Stimulated activated CD8-positive, alpha-beta memory T cell treated with anti-CD3 and anti-CD28 coated beads, Interleukin-4, amount 100 ng/mL, for 1 hour (primary cell): ENCODE measurements at places on chromosomes 4 and X.

DNA sequence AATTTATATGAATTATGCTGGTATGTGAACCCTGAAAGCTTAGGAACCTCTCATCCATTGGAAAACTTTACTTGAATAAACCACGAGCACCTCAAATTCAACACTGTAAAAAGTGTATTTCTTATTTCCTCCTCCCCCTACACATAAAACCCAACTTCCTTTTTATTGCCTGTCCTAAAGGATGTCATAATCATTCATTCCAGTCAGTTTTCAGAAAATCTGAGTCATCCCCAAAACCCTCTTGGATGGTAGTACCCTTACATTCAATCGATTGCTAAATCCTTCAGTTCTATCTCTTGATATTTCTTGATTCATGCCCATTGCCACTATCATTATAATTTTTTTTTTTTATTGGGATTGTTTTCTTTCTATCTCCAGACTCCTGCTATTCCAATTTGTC lies 91.1 kb upstream of the ATP8A1 start:
- DNase-seq: no peak

- no peak for DNase-seq
Observed at GRCh38 chrX:20300822-20301221, 34.1 kb upstream of the RPS6KA3 start.

- DNase-seq: no peak
Observed at GRCh38 chr4:1251773-1252066, 2.8 kb upstream of the CTBP1 start.

- no peak for DNase-seq
Observed at GRCh38 chr4:138646383-138646782, 369.2 kb upstream of the NOCT start.

DNA sequence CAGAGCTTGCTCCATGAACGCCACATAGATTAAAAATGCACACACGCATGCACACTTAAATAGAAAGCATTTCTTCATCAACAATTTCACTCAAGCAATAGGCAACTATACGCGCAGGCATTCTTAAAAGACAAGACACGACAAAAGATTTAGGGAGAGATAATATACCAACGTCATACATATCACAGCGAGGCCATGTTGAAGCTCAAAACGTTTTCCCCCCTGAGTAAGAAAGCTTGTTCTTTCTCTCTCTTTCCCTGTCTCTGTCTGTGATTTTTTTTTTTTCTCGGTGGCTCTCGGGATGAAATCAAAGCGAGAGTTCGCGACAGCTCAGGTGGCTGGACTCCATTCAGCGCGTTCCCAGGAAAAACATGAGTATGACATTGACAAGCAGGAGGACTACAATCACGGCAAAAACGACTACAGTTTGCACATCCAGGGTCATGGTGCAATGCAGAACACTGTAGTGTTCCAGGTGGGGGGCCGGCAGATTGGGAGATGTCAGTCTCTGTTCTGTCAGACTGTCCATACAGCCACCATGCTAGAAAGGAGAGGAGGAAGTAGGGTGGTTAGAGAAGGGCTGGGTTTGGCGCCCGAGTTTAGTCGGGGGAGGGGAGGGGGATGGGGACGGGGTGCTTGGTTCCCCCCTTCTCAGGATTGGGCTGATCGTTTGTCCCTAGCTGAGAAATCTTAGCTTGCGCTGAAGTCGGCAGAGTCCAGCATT lies 30.7 kb downstream of the ARHGEF9 start:
- DNase-seq: no peak

DNA sequence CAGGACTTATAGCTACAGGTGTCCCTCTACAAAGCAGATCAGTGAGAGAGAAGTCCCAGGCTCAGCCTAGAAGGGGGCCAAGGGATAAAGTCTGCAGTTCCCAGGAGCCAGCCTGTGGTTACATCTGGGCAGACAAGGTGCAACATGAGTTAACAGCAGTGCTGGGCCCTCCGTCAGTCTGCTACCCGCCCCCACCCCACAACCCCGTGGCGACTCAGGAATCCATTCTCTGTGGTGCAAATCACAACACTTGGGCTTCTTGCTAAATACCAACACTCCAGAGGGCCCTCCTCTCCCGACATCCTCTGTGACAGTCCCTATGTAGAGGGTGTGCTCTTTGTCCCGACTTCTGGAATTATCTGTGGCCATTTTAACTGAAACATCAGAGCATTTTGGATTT lies 13.8 kb downstream of the GPM6B start:
- no peak for DNase-seq

DNA sequence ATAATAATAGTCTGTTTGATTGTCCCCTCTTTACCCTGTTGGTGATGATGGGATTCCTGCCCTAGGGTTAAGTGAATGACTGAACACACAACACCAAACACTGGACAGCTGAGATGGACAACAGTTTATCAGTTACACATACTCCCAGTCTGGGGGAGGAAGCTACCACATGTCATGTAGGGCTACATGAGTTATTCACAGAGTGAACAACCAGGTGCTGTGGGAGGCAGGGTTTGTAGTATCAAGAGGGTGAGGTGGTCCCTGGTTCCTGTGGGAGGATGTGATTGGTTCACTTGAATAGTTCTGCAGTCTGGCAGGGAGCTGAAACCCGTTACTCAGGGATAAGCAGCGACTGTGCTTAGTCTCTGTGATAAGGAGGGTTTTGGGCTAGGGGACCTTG lies 88.8 kb upstream of the AP1S2 start:
- DNase-seq: no peak

GRCh38 chr4:36235306-36235705 lies 9.0 kb downstream of the ARAP2 start:
- no peak for DNase-seq

GRCh38 chr4:82629238-82630000 lies 67.6 kb upstream of the TMEM150C start:
- no peak for DNase-seq

DNA sequence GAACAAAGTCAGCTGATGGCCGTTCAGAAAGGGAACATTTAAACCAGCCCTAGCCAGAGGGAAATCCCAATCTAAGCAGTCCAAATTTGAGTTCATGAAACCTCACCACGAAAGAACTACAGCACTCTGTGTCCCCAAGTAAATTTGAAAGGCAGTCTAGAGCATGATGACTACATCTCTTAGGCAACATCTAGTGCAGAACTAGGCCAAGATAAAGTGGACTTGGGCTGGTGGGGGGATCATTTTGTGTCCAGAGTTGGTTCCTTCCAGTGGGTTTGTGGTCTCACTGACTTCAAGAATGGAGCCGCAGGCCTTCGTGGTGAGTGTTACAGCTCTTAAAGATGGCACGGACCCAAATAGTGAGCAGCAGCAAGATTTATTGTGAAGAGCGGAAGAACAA lies 64.9 kb downstream of the KLHL4 start:
- DNase-seq: no peak

DNA sequence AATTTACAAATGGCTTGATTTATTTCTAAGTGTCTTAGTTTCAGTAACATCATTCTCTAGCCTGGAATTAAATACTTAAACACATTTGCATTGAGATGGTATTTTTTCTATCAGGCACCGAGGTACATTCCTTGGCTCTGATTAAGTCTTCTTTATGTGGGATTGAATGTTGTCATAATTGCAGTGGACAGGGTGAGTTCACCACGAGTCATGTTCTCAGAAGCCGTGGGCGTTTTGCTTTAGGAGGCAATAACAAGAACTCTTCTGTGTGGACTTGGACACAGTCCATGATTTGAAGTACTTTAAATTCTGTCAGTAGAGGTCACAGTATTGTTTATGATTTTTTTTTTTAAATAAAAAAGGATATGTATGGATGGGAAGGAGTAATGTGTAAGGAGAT lies 57.1 kb upstream of the EFHC2 start:
- DNase-seq: no peak

- DNase-seq: no peak
Observed at GRCh38 chrX:12563121-12563520, 228.1 kb upstream of the PRPS2 start.

DNA sequence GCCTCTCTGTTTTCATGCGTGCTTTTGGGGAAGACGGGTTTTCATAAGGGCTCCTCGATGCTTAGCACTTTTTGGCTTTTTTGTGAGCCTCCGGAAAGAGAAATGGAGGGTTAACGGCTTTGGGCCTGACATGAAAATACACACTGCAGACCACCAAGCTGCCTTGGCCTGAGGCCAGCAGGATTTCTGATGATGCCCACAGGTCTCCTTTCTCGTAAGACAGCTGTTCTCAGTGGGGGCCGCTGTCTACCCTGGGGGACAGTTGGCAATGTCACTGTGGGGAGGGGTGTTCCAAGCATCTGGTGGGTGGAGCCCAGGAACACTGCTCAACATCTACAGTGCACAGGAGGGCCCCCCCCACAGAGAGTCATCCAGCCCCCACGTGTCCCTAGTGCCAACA lies 29.4 kb upstream of the CLDN34 start:
- DNase-seq: no peak

DNA sequence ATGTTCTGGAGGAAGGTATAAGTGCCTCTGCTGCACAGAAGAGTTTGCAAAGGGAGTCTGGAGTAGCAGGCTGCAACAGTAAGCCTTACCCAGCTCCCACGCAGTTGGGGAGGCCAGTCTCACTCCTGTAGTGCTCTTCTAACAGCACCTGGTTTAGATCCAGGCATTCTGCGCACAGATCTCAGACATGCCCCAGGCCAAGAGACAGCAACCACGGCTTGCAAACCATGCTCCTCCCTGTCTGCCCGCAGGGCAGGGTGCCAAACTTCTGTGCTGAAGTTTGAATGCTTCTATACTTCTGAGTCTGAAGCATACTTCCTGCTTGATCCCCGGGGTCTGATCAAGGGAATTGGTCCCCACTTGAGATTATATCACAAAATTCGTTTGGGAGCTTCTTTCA lies 106.3 kb downstream of the LINC00632 start:
- no peak for DNase-seq

- no peak for DNase-seq
Observed at GRCh38 chrX:148500423-148501385, at the start of gene AFF2. TSS of gene AFF2 (plus strand) at chrX:148500617. CDS start at chrX:148501098, 481 bp downstream.

DNA sequence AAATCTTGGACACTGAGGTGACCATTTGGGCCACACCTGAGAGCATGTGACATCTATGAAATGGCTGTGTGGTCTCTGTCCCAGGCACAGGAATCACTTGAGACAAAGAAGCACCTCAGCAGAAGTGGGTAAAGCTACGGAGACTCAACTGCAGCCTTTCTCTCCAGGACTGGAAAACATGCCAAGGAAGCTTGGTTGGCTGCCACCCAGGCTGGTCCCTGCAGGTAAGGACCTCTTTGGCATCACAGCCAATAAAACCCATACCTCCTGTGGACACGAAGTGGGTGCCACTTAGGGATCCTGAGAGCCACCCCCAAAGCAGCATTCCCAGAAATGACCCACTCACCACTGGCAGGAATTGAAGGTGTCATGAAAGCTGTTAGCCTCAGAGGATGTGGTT lies 74.6 kb downstream of the LEF1 start:
- no peak for DNase-seq

- DNase-seq: no peak
Observed at GRCh38 chr4:139142980-139143379, 34.0 kb downstream of the ELF2 start.

- no peak for DNase-seq
Observed at GRCh38 chr4:151940291-151940690, 179.5 kb upstream of the GATB start.

GRCh38 chrX:38939067-38939466 lies 137.8 kb downstream of the MID1IP1 start:
- no peak for DNase-seq

- DNase-seq: no peak
Observed at GRCh38 chr4:64330143-64330542, 79.1 kb downstream of the TECRL start.

DNA sequence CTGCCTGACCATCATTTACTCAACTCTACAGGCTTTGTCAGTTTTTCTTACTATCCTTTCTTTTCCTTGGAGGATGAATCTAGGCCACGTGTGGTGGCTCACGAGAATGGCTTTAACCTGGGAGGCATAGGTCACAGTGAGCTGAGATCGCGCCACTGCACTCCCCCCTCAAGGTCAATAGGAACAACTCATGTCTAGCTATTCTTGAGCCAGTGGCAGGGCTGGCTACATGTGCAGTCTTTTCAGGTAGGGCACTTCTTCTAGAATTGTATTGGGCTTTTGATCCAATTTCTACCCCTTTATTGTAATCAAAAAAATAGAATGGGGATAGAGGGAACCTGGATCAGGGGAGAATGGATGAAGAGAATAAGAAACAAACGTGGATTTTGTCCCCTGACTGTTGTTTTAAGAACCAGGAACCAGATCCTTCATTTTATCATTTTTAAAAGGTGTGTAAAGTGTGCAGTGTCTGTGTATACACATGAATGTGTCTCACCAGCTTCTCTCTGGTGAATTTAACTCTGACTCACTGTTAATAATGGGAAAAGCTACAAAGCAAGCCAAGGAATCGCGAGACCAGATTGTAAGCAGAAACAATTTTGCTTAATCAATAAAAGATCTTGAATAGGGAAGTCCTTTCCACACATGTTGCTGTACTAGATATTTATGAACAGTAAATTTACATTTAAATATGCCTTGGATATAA lies 283.9 kb upstream of the GPC4 start:
- no peak for DNase-seq

DNA sequence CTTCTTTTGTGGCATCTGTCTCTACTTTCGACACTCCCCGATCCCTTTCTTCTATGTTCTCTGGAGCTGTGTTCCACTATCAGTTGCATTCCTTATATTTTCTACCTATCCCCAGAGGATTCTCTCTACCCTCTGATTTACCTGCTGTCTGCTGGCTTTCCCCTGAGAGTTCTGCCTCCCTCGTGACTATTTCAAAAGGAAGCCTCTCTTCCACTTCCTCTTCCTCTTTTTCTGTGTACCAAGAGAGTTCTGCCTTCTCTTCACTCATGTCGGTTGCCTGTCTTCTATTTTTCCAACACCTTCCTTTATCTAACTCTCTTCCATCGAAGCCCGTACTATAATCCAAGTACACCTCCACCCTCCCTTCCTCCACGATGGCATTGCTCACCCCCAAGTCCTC lies 631.7 kb downstream of the SMARCA1 start:
- no peak for DNase-seq

GRCh38 chrX:17824980-17825379 lies 36.1 kb downstream of the RAI2 start:
- DNase-seq: no peak

DNA sequence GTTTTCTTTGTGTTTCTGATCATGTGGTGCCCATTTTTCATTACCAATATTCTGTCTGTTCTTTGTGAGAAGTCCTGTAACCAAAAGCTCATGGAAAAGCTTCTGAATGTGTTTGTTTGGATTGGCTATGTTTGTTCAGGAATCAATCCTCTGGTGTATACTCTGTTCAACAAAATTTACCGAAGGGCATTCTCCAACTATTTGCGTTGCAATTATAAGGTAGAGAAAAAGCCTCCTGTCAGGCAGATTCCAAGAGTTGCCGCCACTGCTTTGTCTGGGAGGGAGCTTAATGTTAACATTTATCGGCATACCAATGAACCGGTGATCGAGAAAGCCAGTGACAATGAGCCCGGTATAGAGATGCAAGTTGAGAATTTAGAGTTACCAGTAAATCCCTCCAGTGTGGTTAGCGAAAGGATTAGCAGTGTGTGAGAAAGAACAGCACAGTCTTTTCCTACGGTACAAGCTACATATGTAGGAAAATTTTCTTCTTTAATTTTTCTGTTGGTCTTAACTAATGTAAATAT lies 110.4 kb downstream of the IL13RA2 start:
- DNase-seq: no peak

- no peak for DNase-seq
Observed at GRCh38 chrX:107935200-107935599, 47.0 kb downstream of the TEX13B start.
